Brain (organoid and tissue), 16 donors: ENCODE measurements at places on chromosomes 4 and X.

- DNase-seq, result no peak
Measured at GRCh38 chrX:10598540-10598939, 21.8 kb downstream of the MID1 start.

- no peak for DNase-seq
Measured at GRCh38 chrX:21939906-21940305, 603 bp upstream of the SMS start.

DNA sequence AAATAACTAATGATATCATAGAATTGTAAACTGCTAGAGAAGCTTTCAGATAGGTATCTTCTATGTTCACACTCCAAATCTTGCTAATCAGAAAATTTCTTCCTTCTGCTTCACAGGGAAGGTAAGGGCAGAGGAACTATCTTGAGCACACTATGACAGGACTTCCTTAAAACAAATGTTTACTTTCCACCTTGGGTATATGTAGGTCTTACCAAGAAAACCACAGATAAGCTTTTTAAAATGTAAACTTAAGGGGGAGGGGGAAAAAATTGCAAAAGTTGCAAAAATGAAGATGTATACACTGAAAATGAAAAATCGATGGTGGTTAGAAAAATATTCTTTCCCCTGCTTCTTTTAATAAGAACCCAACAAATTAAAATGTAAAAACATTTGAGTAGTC lies 30.9 kb downstream of the YTHDC1 start:
- no peak for DNase-seq

GRCh38 chr4:106312377-106312776 lies 3.6 kb downstream of the TBCK start:
- DNase-seq, result no peak

DNA sequence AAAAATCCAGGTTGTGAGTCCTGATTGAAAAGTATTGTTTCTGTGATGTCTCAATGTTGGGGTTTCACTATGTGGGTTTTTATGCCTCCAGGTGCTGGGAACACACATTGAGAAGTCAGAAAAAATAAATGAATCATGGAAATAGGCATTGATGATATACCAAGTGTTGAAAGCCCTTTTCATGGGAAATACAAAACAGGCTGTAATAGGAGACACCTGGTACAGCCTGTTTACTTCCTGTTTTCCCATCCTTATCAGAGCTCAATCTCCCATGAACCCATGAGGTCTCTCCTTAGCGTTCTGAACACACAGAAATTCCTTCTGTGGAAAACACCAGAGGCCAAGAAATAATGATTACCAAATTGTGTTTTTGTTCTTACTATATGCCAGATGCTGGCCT lies 106.3 kb upstream of the BOD1L1 start:
- DNase-seq, result no peak

- no peak for DNase-seq
Measured at GRCh38 chr4:40937140-40937725, 187.5 kb downstream of the NSUN7 start.

GRCh38 chr4:124177647-124178425 lies 534.7 kb downstream of the ANKRD50 start:
- no peak for DNase-seq

DNA sequence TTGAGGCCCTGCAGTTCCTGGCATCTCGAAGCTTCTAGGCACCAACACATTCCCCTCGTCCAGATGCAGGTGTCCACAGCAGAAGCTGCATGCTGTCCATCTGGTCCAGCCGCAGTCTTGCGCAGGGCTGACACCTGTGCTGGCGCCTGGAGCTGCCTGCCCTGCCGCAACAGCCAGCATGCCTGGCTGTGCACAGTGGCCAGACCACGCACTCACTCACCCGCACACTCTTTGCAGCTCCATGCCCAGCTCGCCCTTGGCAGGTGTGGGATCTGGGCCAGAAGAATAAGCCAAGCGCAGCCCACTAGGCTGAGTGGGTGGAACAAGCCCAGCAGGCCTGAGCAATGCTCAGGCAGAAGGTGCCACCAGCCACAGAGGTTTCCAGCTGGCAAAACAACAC lies 125.6 kb downstream of the PARM1 start:
- no peak for DNase-seq

DNA sequence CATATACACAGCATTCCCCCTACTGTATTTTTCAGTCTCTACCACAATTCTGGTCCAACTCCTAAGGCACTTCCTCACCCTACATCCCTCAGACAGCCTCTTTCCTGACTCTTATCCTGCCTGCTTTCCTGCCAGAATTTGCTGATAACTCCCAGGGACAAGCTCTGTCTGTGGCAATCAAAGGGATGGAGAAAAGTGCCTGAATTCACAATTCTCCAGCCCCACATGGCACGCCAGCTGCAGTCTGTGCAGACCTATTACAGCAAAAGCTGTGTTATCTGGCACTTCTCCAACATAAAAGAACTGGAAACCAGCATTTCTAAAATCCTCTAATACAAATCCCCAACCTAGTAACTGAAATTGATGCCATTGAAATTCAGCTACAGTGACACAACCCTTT lies 404.8 kb downstream of the KLHL13 start:
- peak; percentile 74 for DNase-seq

GRCh38 chrX:11754958-11755645 lies 2.9 kb upstream of the MSL3 start:
- DNase-seq, result no peak

DNA sequence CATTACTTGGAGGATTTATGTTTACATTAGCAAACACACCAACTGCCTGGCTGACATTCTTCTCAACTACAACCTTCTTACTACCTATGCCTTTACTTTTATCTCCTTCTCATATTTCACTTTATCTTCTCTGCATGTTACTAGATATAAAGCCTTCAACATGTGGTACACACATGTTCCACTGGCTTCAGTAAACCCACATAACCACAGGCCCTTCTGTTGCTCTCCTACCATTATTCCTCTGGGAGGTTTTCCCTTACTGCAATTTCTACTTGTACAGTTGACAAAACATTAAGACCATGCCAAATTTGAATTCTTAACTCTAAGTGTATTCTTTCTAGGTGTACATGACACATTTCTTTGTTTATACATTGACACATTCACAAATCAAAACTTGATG lies 133.1 kb downstream of the ARAP2 start:
- no peak for DNase-seq

- DNase-seq, result no peak
Measured at GRCh38 chr4:1449475-1449832, 43.2 kb upstream of the NKX1-1 start.

GRCh38 chr4:76017056-76017686 lies 6.1 kb downstream of the CXCL10 start:
- no peak for DNase-seq

GRCh38 chr4:6557185-6557584 lies 17.8 kb upstream of the MAN2B2 start:
- DNase-seq, result no peak

DNA sequence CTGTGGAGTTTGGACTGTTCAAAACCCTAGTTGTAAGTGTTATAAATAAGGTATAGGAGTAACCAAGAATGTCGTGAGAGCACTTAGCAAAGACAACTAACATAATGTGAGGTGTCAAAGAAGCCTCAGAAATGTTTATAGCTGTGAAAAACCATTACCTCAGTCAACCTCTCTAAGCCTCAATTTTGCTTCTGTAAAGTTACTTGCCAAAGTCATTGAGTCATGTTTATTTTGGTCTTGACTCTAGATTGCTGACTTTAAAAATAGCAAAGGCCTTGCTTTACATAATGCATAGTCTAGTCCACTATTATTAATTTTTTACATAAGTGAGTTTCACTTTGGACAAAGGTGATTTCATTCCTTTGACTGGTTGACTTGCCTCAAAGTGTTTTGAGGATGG lies 257.6 kb upstream of the CXXC4 start:
- DNase-seq, result no peak

- DNase-seq, result peak; percentile 80
Measured at GRCh38 chr4:25663781-25664180, 8.1 kb downstream of the SLC34A2 start.

GRCh38 chr4:187491959-187492358 lies 503.6 kb upstream of the ZFP42 start:
- no peak for DNase-seq

GRCh38 chr4:6355052-6355451 lies 85.4 kb downstream of the WFS1 start:
- no peak for DNase-seq

- DNase-seq, result no peak
Measured at GRCh38 chr4:141789716-141790115, 153.3 kb downstream of the IL15 start.

DNA sequence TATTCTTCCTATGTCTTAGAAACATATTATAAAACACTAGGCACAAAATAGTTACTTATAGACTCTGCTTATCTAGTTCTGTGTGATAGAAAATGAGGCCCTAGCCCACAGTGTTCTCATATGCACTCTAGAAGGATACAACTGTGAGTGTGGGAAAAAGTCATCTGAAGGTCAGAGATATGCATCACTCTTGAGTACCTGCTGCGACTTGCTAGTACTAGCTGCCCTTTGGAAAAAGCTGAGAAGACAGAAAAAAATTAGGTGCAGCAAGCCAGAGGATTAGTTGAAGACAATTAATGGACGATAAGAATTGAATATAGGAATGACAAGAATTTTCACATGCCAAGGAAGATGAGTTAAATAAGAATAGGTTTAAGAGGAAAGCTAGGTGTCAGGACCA lies 61.3 kb downstream of the MTHFD2L start:
- no peak for DNase-seq

DNA sequence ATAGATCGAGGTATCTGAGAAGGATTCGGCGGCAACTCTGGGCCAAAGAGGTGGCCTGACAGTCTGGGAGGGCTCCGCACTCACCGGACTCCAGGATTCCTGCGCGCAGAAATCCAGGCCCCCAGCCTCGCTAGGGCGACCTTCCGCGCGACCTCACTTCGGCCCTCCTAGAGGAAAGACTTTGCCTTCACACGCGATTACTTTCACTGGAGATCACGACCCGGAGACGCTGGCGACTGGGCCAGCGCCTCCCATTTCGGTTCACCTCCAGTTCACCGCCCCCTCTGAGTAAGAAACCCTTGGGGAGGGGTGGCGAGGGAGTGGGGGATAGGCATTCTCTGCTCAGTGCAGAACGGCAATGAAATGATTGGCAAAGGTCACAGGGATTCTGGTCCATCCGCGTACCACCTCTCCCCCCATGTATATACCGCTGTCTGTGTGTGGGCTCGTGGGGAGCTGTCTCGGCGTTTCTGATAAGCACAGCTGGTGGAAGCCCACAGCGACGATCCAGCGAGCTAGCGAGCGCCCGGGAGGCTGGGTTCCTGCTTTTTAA lies 2.5 kb downstream of the POU3F4 start:
- no peak for DNase-seq

GRCh38 chr4:31917334-31917733 lies 1197.2 kb downstream of the PCDH7 start:
- DNase-seq, result no peak

DNA sequence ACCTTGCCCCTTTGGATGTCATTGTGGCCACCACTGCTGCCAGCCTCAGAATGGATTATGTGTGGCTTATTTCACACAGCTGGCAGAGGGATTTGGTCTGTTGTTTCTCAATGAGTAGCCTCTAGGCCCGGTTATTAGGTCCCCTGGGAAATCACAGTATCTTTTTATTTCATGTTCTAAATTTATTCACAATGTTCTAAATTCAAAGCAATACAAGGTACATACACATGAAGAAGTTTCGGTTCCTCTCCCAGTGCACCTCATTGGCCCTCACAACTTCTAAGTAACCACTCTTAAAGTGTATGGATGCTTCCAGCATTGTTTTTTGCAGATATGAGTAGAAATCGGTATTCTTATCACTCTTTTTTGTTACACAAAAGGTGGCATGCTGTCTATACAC lies 262.7 kb downstream of the RCHY1 start:
- no peak for DNase-seq

DNA sequence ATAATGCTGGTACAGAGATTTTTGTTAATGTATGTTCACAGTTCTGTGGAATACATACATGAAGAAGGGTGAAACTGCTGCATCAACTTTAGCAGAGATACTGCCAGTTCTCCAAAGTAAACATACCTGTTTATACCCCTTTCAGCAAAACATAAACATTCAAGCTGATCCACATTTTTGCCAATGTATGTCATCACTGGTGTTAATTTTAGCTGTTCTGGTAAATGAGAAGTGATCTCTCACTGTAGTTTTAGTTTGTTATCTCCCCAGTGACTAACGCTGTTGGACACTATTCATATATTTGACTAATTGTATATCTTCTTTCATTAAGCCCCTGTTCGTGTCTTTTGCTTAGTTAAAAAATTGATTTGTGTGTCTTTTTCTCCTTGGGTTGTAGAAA lies 82.0 kb downstream of the HAUS3 start:
- no peak for DNase-seq
